KBM-7 (cell line): ENCODE measurements at places on chromosomes 11 and 22.

DNA sequence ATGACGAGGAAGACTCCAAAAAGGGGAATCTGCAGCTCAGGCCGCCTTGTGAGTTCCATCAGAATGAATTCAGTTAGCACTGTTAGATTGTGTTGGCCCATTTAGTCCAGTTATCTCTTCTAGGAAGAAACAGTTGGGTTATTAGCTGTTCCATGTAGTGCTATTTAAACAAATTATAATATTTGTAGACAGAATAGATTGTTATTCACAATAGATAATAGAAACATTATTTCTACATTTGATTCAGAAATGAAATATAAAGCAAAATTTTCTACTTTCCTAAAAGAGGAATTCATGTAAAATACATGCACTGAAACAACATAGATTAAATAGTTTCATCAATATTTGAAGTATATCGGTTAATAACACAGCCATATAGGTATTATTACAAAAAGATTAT, at the start of gene OR8K5:
Gene OR8K5, minus strand, starts transcription at position 101 of the 400 bp plus-strand sequence. Its CDS starts 0 bp downstream, at position 101.
- no peak for DNase-seq

DNA sequence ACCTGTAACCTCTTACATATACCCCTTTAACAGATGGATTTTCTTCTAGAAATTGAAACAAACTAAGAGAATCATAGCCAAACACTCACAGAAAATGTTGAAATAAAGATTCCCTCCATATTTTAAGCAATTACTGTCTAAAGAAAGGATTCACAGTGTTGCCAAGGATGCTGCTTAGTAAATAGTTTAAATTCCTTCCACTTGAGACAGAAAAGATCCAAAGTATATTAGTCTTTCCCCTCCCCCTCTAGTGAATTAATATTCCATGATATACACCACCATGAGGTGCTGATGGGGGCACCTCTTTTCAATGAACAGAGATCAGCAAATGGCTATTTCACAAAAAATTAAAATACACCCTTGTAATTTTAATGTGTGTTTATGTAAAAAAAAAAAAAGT, 186.8 kb downstream of the SOX6 start:
- DNase-seq: no peak

GRCh38 chr22:37804881-37805809, 2.6 kb upstream of the GCAT start:
- no peak for DNase-seq

DNA sequence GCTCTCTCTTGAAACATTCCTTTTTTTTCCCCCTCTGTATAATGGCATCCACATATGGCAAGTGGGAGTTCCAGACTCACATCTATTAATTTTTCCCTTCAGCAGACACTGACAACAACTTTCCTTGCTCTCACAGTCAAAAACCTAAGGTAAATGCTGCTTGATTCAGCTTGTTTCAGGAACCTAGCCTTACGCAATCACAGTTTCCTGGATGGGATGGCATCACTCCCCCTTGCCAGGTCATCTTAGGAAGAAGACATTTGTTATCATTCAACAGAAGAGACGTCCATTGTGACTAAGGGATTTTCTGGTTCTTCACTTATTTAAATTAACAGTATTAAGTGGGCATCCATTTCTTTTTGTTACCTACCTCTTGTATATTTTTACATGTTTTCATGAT, 112.0 kb upstream of the PDGFD start:
- peak; percentile 21 for DNase-seq

DNA sequence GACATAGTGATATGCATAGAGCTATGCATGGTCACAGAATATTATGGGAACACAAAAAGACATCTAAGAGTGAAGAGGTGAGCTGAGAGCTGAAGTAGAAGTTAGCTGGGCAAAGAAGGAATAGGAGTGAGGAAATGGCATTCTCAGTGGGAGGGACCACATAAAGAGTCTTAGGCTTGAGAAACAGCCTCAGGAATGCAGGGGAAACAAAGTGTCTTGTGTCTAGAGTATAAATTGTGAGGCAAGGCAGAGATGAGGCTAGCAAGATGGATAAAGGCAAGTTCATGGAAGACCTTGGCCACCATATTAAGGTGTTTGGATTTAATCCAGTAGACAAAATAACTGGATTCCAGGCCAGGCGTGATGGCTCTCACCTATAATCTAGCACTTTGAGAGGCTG, 40.6 kb upstream of the CRTAM start:
- no peak for DNase-seq

DNA sequence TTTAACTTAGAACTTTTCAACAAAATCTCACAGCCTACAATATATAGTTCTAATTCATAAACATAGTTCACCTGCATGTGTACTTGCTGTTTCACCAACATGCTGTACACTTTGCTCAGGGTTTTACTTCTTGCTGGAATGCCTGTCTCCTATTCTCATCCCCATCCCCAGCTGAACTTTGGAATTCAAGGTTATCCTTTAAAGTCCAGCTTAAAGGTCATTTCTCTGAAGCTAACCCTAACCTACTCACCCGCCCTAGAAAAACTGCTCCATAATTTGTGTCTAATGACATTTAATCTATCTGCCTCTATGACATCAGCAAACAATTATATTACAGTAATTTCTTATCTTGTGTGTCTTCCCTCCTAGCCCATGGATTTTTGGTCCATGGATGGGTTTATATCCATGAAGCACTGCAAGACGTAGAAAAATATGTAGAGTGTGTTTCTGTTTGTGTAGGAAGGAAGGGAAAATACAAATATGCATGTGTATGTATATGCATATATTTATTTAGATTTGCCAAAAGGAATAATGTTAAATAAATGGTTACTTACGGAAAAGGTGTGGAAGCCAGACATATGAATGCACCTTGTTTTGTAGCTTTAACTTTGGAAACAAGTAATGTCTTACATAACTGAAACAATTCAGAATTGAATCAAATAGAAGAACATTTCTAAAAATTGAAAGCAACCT, 99.5 kb upstream of the APOA1 start:
- no peak for DNase-seq

DNA sequence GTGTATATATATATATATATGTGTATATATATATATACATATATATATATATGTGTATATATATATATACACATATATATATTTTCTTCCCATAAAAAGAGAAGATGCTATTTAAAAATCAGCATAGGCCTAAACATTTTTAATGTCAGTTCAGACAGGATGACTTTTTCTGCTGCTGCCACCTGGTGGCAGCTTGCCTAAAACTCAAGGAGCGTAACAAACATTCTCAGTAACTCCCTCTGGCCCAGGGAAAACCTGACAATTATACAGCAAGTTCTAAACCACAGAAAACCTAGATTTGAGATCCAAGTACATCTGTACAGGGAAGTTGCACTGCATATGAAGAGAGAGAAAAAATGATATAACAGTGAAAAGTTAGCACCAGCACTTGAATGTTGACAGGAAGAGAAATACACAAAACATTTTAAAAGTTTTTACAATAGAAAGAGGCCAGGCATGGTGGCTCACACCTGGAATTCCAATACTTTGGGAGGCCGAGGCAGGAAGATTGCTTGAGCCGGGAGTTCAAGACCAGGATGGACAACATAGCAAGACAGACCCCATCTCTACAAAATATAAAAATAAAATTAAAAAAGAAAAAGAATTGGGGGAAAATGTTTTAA, 16.6 kb downstream of the OR8A1 start:
- DNase-seq: peak; percentile 63
